ENCODE measurements at places on chromosomes 2 and 18. TPM values are rescaled to one million over a fixed set of nuclear protein-coding genes. Genes with fewer than 3 reads are reported as not detected.

The TMEM37 gene
- not detected for polyA plus RNA-seq

The MARCHF7 gene
- polyA plus RNA-seq, result 162 TPM

The HNMT gene
- polyA plus RNA-seq, result not detected

The ABHD1 gene
- 1.1 TPM for polyA plus RNA-seq

The SLC4A5 gene
- polyA plus RNA-seq, result 0.25 TPM

The CRYBA2 gene
- polyA plus RNA-seq, result not detected

The MAP2 gene
- polyA plus RNA-seq, result 0.20 TPM

The PLEKHH2 gene
- polyA plus RNA-seq, result not detected

The UGT1A7 gene
- polyA plus RNA-seq, result not detected

The CHST9 gene
- not detected for polyA plus RNA-seq

The ALPP gene
- polyA plus RNA-seq, result not detected

The NFATC1 gene
- polyA plus RNA-seq, result 15.3 TPM

The UNC80 gene
- not detected for polyA plus RNA-seq

The UGT1A4 gene
- not detected for polyA plus RNA-seq

The STAT4 gene
- polyA plus RNA-seq, result 76.6 TPM

The LBH gene
- polyA plus RNA-seq, result 136 TPM

The PIEZO2 gene
- not detected for polyA plus RNA-seq

The ZNF396 gene
- 1.1 TPM for polyA plus RNA-seq

The MSGN1 gene
- polyA plus RNA-seq, result not detected

The SCN9A gene
- polyA plus RNA-seq, result not detected

The HMSD gene
- not detected for polyA plus RNA-seq

The MDH1B gene
- 0.44 TPM for polyA plus RNA-seq

The LINC00305 gene
- polyA plus RNA-seq, result not detected

The CNDP1 gene
- not detected for polyA plus RNA-seq

The ANKRD23 gene
- not detected for polyA plus RNA-seq

The MOCOS gene
- 0.06 TPM for polyA plus RNA-seq

The MARCHF4 gene
- polyA plus RNA-seq, result not detected

The ZNF532 gene
- 1.1 TPM for polyA plus RNA-seq

The KIAA2012 gene
- polyA plus RNA-seq, result not detected

The INPP5D gene
- 125 TPM for polyA plus RNA-seq
